ENCODE measurements at places on chromosomes 5 and 9.

DNA sequence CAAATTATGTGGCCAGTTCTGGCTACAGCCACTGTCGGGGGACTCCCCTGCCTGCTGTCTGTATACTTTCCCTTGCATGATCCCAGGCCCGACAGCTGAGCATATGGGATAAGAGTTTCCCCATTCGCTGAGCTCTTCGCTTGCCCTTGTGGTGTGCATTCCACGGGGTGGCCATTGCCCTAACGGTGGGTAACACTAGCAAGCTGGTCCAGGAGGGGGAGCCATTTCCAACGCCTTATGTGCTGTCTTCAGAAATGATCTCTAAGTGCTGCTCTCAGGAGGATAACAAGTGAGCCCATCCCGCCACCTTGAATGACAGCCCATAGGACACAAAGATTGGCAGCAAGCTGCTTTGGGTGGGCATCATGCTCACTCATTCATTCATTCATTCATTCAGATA lies 190.9 kb downstream of the FSTL4 start:
- DNase-seq: no peak

GRCh38 chr9:127918183-127919107 lies 1.6 kb upstream of the ST6GALNAC4 start:
- DNase-seq: no peak

- no peak for DNase-seq
Observed at GRCh38 chr5:168317096-168317520, 25.7 kb downstream of the WWC1 start.

- no peak for DNase-seq
Observed at GRCh38 chr5:6118691-6119090, 259.7 kb downstream of the MED10 start.

DNA sequence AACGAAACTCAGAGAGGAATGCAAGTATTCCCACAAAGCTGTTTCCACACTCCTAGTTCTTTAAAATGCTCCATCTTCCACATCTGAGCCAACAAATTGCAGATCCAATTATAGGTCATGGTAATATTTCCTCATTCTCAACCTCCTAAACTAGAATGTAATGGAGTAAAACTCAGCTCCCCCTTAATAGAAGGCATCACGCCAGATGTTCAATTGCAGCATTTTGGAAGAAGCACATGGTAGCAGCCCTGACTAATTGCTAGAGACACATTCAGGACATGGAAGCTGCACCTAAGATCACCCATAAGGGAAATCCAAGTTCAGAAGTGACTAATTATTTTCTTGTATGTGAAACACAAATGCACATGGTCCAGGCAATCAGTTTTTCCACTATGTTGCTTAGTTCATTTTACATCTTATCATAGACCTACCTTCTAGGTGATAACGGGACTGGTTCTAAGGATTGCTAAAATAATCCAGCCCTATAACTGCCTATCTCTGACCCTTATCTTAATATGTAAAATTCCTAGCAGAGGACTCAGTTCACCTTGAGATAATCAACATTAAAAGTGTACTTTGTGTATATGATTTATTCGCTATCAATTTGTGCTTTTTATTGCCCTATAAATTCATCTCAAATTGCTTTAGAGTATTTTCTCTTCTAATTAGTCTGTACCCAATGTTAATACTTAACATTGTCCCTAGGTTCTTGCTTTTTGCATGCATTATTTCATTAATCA lies 75.1 kb downstream of the GABRB2 start:
- no peak for DNase-seq

- no peak for DNase-seq
Observed at GRCh38 chr5:173703466-173703865, 87.0 kb upstream of the BOD1 start.

GRCh38 chr5:32735512-32735911 lies 24.4 kb downstream of the NPR3 start:
- no peak for DNase-seq

DNA sequence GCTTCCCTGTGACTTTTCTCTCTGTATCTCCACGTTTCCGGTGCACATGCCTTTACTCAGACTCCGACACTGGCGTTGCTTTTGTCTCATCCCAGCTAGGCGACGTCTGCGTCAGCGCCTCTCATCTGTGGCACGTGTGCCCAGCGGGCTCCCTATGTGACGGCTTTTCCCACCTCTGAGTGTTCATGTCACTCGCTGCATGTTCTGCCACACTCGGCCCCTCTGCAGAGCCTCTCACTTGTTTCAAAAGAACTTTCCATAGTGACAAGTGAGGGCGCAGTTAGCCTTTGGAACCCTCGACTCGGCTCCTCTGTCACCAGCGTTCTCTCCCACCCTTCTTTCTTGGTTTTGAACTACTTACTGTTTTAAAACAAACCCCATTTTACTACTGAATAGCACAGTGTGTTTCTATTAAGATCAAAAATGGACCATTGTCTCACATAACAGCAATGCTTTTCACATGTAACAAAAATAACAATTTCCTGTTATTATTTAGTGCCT lies 113.4 kb upstream of the CACNA1B start:
- DNase-seq: no peak

- no peak for DNase-seq
Observed at GRCh38 chr5:75363111-75363510, 26.1 kb downstream of the HMGCR start.

DNA sequence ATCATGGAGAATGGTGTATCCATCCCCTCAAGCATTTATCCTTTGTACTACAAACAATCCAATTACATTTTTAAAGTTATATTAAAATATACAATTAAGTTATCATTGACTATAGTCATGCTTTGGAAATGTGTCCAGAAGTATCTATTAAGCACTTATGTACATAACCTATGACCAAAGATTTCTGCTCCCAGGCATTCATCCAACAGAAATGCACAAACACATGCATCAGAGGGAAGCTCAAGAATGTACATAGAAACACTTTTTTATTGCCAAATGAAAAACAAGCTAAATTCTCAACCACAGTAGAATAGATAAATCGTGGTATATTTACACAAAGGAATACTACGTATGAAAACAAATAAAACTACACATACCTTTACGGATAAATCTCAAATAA lies 700.5 kb upstream of the ZNF608 start:
- DNase-seq: no peak

DNA sequence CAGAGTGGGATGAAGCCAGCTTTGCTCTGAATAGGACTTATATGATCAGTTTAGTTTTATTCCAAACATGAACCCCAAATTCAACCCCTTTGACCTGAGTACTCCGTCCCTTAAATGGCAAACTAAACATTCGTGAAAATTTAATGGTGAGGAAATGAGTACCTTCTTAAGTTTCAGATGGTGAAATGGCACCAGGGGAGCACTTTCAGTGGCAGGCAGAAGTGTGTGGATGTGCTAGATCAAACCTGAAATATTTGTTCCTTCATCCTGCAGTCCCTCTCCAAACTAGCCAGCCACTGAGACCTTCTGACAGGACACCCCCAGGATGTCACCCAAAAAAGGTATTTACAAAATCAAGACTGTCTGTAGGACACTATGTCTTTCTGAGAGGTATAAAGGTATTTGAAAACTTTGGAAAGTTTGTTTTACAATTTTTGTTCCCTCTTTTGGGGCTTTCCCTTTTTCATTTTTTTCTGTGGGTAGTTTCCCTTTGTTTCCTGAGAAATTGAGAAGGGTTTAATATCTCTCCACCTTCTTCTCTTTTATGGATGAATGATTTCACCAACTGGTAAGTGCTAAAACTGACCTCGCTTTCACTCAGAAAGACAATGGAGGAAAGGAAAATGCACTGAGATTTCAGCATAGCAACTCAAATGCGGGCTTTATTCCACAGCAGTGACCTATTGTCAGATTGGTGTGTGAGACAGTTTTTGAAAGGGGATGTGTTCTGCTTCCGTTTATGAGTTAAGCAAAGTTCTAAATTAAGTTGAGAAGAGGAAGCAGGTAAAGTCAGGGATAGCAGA lies 127.1 kb downstream of the TMC1 start:
- DNase-seq: no peak

- no peak for DNase-seq
Observed at GRCh38 chr5:142769251-142769792, 855 bp upstream of the ARHGAP26 start.

DNA sequence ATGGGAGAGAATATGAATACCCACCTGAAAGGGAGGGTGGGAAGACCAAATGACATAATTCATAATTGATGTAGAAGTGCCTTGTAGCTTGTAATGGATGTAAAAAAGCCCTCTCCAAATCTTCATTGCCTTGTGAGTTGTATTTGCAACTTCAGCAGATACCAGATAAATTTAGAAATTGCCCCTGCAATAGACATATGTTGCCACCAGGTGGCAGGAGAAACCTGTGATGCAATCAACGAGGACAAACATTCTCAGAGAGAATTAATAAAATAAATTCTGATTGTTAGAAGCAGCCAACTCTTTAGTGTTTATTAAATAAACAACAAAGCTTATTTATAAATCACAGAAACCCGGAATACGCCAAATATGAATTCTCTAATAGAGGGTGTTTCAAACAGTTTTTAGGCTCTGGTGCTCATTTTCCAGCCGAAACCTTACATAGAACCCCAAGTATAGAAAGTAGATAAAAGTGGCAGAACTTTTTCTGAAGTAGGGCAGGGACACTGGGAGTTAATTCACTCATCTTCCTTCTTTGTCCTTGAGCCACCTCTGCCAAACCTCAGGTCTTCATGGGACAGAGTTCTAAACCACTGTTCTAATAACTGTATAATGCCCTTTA lies 147.8 kb downstream of the TMEM38B start:
- DNase-seq: peak; percentile 41

- no peak for DNase-seq
Observed at GRCh38 chr9:134295746-134296250, 30.5 kb upstream of the RXRA start.

DNA sequence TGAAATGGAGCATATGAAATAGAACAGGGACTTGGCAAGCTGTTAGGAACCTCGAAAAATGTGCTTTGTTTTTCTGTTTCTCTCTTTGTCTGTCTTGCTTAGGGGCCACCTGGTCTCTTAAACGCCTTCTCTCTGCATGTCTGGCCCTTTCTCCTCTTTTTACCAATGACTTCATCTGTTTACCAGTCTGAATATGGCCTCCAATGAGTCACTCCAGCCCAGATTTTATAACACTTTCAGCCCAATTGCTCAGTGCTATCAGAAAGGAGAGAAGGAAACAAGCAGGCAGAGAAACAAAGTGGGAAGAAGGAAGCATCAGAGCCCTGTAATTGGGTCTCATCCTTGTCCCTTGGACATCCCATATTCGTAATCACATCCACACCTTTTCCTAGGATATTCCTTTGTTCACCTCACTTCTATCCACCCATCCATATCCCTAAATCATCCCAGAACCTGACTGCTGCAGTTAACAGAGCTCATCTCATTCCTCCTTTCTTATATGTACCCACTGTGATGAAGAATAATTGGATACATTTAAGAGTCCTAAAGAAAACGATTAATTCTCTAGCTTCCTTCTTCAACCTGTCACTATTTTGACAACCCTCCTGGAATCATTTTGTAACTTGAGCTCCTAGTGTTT lies 151.8 kb upstream of the GPR151 start:
- no peak for DNase-seq

Data from CD4-positive, alpha-beta T cell treated with Interferon alpha-2 for 1 hour (primary cell).